Fibroblast of lung (primary cell): ENCODE measurements at places on chromosomes 2 and 18.
A peak's percentile ranks its signal among the peaks of the same experiment; 100 is the strongest.

GRCh38 chr2:45459860-45460259, 151.2 kb downstream of the SRBD1 start:
- no peak for DNase-seq

- no peak for DNase-seq
Observed at GRCh38 chr2:212526059-212526458, 12.5 kb downstream of the ERBB4 start.

- peak; percentile 72 for DNase-seq
Observed at GRCh38 chr18:55509631-55510324, 78.2 kb downstream of the TCF4 start.

- DNase-seq: no peak
Observed at GRCh38 chr2:117985092-117985491, 28.8 kb downstream of the CCDC93 start.

- DNase-seq: no peak
Observed at GRCh38 chr18:63368611-63369010, 1.6 kb upstream of the KDSR start.

- DNase-seq: no peak
Observed at GRCh38 chr2:152126664-152127063, 27.8 kb upstream of the CACNB4 start.

- DNase-seq: no peak
Observed at GRCh38 chr2:140808211-140808610, 1322.6 kb downstream of the LRP1B start.

GRCh38 chr2:37782721-37783371, 111.4 kb upstream of the CDC42EP3 start:
- DNase-seq: peak; percentile 46

DNA sequence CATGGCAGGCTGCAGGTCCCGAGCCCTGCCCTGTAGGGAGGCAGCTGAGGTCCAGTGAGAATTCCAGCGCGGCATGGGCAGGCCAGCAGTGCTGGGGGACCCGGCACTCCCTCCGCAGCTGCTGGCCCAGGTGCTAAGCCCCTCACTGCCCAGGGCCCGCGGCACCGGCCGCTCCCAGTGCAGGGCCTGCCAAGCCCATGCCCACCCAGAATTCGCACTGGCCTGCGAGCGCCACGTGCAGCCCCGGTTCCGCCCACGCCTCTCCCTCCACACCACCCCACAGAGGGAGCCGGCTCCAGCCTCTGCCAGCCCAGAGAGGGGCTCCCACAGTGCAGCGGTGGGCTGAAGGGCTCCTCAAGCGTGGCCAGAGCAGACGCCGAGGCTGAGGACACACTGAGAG, 158.5 kb upstream of the ACVR2A start:
- no peak for DNase-seq

GRCh38 chr18:27240383-27240782, 55.3 kb upstream of the CHST9 start:
- no peak for DNase-seq

- no peak for DNase-seq
Observed at GRCh38 chr2:10310309-10310888, 7.7 kb downstream of the HPCAL1 start.

GRCh38 chr2:207086136-207086535, 79.6 kb downstream of the KLF7 start:
- DNase-seq: no peak
